ENCODE measurements at places on chromosomes 3 and 15. TPM values are rescaled to one million over a fixed set of nuclear protein-coding genes. Genes with fewer than 3 reads are reported as not detected.
A peak's percentile ranks its signal among the peaks of the same experiment; 100 is the strongest.

- DNase-seq = no peak
Observed at GRCh38 chr15:61764981-61765380, 295.3 kb downstream of the VPS13C start.

The GOLGA6L9 gene
- total RNA-seq = 0.96 TPM

GRCh38 chr3:4474683-4475490 lies 7.8 kb upstream of the SUMF1 start:
- DNase-seq = peak; percentile 28

- no peak for DNase-seq
Observed at GRCh38 chr3:149581248-149581647, 76.6 kb downstream of the WWTR1 start.

DNA sequence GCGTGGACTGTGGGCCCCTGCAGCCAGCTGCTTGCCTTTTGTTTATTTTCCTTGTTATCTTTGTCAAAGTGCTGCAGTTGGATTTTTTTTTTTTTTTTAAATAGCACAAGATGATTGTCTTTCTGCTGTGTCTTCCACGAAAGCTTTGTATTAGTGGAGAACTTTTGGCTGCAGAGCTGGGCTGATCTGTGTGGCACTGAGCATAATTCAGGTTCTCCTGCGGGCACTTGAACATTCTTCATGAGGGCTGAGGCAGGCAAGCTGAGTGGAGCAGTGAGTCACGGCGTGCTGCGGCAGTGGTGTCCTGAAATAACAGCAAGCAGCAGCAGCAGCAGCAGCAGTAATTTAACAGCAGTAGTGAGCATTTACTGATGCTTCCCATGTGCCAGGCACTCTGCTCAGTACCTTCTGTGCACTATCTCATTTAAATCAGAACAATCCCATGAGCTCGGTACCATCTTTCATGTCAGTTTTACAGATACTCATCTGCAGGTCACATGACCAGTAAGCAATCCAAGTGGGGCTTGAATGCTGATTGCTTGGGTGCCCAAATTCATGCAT lies 45.8 kb downstream of the MITF start:
- peak; percentile 74 for DNase-seq

DNA sequence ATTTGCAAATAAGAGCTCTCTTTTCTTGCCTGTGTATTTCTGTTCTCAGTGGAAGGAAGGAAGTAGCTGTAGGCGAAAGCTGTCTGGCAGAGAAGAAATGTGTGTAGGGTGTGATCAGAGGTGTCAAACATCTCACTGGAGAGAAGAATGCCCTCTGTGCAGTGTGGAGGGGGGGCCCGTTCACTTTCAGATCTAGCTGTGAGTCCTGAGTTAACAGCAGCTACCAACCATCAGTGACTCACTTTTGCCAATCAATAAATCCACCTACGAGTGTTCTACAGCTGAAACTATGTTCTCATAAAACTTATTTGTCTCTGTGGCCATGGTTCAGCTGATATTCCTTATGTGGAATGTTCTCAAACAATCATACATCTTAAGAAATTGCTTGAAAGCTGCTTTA lies 103.7 kb downstream of the FRMD4B start:
- DNase-seq = peak; percentile 57

The CD96 gene
- 1.4 TPM for total RNA-seq

- DNase-seq = peak; percentile 37
Observed at GRCh38 chr3:20652231-20652986, 466.4 kb upstream of the SGO1 start.

GRCh38 chr15:74137537-74137894 lies 7.1 kb downstream of the ISLR2 start:
- DNase-seq = no peak

The TMEM45A gene
- total RNA-seq = 178 TPM

- DNase-seq = no peak
Observed at GRCh38 chr3:38190481-38190881, 25.1 kb downstream of the OXSR1 start.

- peak; percentile 88 for DNase-seq
Observed at GRCh38 chr3:123723522-123724168, 138.8 kb upstream of the HACD2 start.

GRCh38 chr15:39427705-39428104 lies 153.2 kb upstream of the THBS1 start:
- DNase-seq = no peak

- peak; percentile 88 for DNase-seq
Observed at GRCh38 chr3:42852441-42852840, 23.2 kb downstream of the CYP8B1 start.

The CISH gene
- 5.5 TPM for total RNA-seq

DNA sequence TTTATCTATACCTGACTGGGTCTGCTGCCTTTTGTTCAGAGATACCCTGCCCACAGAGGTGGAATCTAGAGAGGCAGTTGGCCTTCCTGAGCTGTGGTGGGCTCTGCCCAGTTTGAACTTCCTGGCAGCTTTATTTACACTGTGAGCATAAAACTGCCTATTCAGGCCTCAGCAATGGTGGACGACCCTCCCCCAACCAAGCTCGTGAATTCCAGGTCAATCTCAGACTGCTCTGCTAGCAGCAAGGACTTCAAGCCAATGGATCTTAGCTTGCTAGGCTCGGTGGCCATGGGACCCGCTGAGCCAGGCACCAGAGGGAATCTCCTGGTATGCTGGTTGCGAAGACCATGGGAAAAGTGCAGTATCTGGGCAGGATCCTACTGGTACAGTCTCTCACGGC lies 270.2 kb downstream of the CADM2 start:
- no peak for DNase-seq

The GP5 gene
- 0.72 TPM for total RNA-seq

The ABI3BP gene
- 51.8 TPM for total RNA-seq

The CMTM8 gene
- not detected for total RNA-seq

- no peak for DNase-seq
Observed at GRCh38 chr3:166187237-166187636, 350.0 kb upstream of the BCHE start.

DNA sequence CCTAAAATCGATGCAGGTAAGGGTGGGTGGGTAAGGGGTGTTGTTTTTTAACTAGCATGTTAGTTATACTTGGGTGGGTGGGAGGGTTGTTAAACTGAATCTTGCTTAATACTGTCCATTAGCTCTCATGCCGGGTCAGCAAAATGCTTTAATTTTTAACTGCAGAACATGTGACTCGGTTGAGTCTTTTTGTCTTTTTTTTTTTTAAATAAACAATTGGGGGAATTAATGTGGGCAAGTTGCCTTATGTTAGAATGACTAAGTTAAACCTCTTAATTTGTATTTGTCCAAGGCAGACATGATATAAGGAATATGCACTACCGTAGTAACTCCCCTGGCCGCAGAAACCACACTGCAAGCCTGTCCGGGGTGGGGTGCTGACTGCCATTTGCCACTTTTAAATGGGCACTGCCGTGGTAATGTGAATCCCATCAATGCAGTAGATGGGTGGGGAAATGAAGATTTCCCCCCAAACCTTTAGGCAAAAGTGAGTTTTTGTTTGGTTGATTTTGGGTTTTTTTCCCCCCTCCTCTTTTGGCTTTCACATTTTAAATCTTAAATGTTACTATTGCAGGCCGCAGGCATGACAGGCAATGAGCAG lies 54.3 kb upstream of the CCR4 start:
- no peak for DNase-seq

GRCh38 chr3:157088601-157089454 lies 71.1 kb downstream of the CCNL1 start:
- DNase-seq = peak; percentile 99

The ACOX2 gene
- 17.1 TPM for total RNA-seq

- peak; percentile 63 for DNase-seq
Observed at GRCh38 chr15:48644467-48644826, 1.1 kb downstream of the FBN1 start.

- no peak for DNase-seq
Observed at GRCh38 chr3:12395349-12396012, 88.8 kb upstream of the TSEN2 start.

GRCh38 chr3:76024640-76025039 lies 239.3 kb upstream of the ZNF717 start:
- peak; percentile 13 for DNase-seq

GRCh38 chr3:32837366-32837765 lies 19.6 kb downstream of the TRIM71 start:
- no peak for DNase-seq

The LOXL1 gene
- total RNA-seq = 212 TPM

The TEX9 gene
- 10.4 TPM for total RNA-seq

The A4GNT gene
- 0.96 TPM for total RNA-seq

GRCh38 chr15:41892621-41893421 lies 1.0 kb downstream of the SPTBN5 start:
- DNase-seq = no peak

DNA sequence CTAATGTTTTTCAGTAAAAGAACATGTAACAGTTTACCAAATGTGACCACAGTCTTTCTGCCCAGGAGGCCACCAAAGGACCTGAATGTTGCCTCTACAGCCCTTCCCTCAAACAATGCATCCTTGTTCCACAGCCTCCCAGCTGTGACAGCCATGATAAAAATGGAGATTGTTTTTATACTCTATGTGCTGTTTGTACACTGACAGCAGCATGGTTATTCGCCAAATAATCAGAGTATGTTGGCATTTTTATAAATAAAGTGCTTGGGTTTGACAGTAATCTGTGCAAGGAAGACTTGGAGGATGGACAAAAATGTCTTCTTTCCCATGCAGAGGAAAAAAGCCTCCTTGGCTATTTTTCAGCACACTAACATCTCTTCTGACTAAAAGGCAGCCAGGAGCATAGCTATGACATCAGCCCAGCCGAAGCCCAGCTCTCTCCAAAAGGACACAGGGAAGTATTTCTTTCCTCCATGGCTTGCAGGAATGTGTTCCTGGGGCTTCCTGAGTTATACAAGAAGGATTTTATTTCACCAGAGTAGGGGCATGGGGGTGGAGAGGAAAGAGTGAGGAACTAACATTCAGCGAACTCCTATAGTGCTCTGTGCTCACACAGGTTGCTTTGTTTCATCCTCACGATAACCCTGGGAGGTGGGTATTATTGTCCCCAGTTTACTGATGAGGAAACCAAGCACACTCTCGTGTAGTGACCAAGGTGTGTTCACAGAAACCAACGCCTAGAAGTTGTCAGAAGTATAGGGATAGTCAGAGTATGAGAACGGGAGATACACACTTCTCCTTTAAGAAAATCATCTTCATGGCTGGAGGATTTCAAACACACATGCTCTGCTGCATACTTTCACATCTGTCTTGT lies 339.7 kb downstream of the MECOM start:
- peak; percentile 84 for DNase-seq

DNA sequence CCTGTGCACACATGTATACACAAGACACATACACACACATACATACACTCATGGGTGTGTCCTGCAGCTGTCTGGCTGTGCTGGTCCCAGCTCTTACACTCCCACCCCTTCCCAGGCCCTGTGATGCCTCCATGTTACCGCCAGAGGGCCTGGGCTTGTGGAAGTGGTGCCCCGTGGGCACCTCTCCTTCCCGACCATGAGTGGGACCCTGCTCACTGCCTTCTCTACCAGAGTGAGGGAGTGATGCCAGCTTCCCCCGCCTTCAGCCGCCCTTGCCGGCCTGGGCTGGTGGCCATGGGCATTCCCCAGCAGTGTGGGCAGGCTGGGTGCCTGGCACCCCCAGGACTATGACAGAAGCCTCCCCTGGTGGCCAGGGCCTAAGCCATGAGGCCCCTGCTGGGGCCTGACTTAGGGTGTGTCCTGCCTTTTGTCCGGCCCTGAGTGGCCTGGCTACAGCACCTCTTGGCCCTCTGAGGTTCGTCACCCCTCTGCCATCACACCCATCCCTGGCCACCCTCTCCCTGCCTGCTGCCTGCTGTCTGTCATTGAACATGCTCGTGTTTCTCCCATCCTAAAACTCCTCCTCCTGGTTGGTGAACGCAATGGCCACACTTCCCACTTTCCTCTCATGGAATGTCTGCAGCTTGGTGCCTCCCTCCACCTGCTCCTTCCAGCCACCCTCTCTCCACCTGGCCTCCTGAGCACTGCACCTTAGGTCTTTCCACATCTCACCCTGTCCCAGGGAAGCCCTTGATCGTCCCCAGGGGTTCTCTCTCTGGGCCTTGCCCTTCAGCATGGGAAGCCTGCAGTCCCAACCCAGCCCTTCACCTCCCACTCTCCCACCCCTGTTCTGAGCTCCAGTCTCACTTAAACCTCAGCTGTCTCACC lies 14.6 kb downstream of the HDAC11 start:
- no peak for DNase-seq

The COL6A6 gene
- 1.9 TPM for total RNA-seq

DNA sequence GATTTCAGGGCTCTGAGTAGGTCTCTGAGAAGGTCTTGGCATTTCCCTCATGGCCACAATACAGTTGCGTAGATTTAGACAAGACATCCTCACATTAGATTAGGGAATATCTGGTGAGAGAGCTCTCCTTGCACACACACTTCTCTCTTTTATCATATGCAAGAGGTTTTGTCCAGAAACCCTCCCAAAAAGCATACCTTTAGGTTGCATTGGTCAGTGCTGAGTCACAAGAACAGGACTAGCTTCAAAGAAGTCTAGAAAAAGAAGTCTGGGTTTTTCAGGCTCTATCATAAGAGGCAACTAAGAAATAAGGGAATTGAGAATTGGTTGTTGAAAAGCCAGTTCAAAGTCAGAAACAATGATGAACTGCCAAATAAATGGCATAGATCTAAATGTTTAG lies 40.1 kb upstream of the MITF start:
- DNase-seq = no peak

GRCh38 chr15:69725275-69725674 lies 272.7 kb downstream of the RPLP1 start:
- DNase-seq = no peak

The STRA6 gene
- total RNA-seq = 35.6 TPM

The AAGAB gene
- 25.0 TPM for total RNA-seq

The ALS2CL gene
- 8.7 TPM for total RNA-seq

- no peak for DNase-seq
Observed at GRCh38 chr3:180615954-180616353, 14.0 kb downstream of the TTC14 start.

DNA sequence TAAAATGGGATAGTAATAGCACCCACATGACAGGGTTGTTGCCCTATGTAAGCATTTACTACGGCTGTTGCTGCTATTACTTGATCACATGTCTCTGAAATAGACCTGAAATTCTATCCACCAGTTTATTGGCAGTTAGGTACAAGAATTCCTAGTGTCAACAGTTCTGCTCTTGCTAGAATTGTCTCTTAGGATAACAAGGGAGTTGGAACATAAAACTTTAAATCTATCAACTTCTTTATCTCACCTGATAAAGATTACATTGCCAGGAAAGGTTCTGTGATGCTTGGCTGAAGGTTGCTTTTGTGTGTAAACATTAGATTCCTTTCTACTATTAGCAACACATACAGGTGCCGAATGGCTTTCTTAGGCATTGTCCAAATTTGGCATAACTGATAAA lies 38.7 kb downstream of the ATP13A4 start:
- DNase-seq = no peak

- DNase-seq = peak; percentile 43
Observed at GRCh38 chr3:116114586-116114985, 330.7 kb downstream of the LSAMP start.

The DBR1 gene
- total RNA-seq = 10.8 TPM

Data from umbilical cord (tissue), 2 donors.